Stimulated activated CD8-positive, alpha-beta memory T cell treated with anti-CD3 and anti-CD28 coated beads, Interleukin-7, amount 100 ng/mL, for 1 hour (primary cell): ENCODE measurements at places on chromosomes 4 and X.

GRCh38 chr4:79585834-79586233, 177.8 kb upstream of the GK2 start:
- DNase-seq, result no peak

DNA sequence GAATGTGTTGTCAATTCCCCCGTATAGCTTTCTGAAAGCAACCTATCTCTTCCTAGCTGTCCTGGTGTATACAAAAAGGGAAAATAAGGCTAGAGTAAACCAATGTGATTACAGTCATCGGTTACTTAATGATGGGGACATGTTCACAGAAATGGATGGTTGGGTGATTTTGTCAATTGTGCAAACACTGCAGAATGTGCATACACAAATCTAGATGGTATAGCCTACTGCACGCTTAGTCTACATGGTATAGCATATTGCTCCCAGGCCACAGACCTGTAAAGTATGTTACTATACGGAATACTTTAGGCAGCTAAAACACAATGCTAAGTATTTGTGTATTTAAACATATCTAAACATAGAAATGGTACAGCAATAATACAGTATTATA, 5.1 kb downstream of the DTHD1 start:
- DNase-seq, result no peak

DNA sequence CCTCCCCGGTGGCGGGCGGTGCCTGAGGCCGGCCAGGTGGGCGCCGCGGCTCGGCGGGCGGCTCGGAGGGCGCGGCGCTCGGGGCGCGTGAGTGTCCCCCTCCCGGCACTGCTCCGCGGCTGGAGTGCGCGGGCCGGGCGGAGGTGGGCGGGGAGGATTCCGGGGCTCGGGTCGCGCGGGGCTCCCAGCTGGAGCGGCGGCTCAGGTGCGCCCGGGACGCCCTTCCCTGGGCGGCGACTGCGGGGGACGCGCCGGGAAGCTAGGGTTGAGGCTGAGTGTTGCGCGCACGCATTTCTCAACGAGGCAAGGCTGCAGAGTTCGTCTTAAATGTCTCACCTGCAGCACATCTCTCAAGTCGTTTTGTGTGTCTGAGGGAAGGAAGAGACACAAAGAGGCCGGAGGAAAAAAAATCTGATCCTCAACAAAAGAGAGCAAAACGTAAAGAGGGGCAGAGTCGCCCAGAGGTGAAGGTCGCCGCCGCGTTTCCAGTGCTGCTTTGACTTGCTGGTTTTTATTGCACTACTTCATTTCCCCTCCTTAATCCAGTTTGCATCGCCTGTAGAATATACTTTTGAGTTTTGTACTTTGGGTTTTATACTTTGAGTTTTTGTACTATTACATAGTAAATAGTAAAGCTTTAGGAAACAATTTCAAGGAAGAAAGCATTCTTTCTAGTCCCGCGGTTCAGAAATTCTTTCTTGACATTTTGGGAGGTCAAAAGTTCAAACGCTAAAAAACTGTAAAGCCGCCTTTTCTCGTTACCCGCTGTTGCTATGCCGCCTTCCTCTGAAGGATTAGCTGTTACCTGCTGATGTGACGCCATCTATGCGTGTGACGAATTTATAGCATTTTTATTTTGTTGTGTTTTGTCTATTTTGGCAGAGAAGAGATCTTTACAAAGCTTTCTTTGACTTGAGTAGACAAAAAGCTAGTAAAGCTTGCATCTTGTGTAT, 106.5 kb upstream of the STOX2 start:
- no peak for DNase-seq

- DNase-seq, result no peak
These were observed at the start of gene LGI2 for GRCh38 chr4:25030277-25031076. Gene LGI2 (minus strand): TSS chr4:25030946. CDS start chr4:25030693, 253 bp downstream.

GRCh38 chrX:80578517-80579105, 158.4 kb downstream of the TENT5D start:
- no peak for DNase-seq
